ENCODE measurements at places on chromosomes 1 and 21. TPM values are rescaled to one million over a fixed set of nuclear protein-coding genes. Genes with fewer than 3 reads are reported as not detected.

GRCh38 chr1:15177710-15178166 lies 24.2 kb downstream of the TMEM51 start:
- no peak overlapping the region for H3K4me3 ChIP-seq
- peaks cover 12% of the 10 kb centered on the region for H3K4me1 ChIP-seq
- H3K36me3 ChIP-seq = no peaks in the 10 kb centered on the region
- peaks cover 33% of the 10 kb centered on the region for H3K27me3 ChIP-seq
- no peak for DNase-seq
- no peak overlapping the region for H3K27ac ChIP-seq

GRCh38 chr1:246108278-246108925 lies 398.7 kb downstream of the SMYD3 start:
- no peaks in the 10 kb centered on the region for H3K4me1 ChIP-seq
- H3K27ac ChIP-seq = no peak overlapping the region
- no peaks in the 10 kb centered on the region for H3K36me3 ChIP-seq
- no peaks in the 10 kb centered on the region for H3K27me3 ChIP-seq

GRCh38 chr1:2544875-2545640 lies 11.1 kb upstream of the TNFRSF14 start:
- no peak overlapping the region for H3K27ac ChIP-seq
- peaks cover 7% of the 10 kb centered on the region for H3K4me1 ChIP-seq
- no peaks in the 10 kb centered on the region for H3K36me3 ChIP-seq
- H3K4me3 ChIP-seq = no peak overlapping the region
- DNase-seq = no peak

KIF26B gene
- total RNA-seq = 0.02 TPM

Data from activated CD4-positive, alpha-beta T cell treated with anti-CD3 and anti-CD28 coated beads, Interleukin-2, amount 10 ng/mL, durations not matched to agents 24 days and 14 days (primary cell).